Activated CD8-positive, alpha-beta T cell treated with anti-CD3 and anti-CD28 coated beads for 36 hours (primary cell): ENCODE measurements at places on chromosomes 7 and 10. TPM values are rescaled to one million over a fixed set of nuclear protein-coding genes. Genes with fewer than 3 reads are reported as not detected.

The AHR gene
- total RNA-seq = 33.4 TPM

- no peak for DNase-seq
Measured at GRCh38 chr7:158141806-158142518, 445.7 kb downstream of the PTPRN2 start.

DNA sequence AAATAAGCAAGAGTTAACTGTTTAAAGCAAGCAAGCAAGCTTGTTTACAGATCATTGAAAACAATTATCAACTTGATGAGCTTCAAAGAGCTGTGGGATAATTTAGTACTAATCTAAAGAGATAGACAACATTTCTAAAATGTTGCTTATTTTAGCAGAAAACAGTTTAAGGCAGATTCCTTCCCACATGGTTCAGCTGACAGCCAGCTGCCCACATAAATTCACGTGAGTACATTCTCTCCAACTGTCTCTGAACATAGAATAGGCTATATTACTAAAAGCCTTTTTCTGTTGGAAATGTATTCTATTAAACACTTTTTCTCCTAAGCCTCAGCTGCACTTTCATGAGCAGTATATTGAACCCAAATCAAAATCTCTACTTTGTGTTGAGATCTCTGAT is 174.1 kb downstream of the LRRN3 start:
- DNase-seq = no peak

- no peak for DNase-seq
Measured at GRCh38 chr7:154436560-154436959, 384.4 kb downstream of the DPP6 start.

GRCh38 chr10:94383530-94383929 is 18.8 kb upstream of the TBC1D12 start:
- DNase-seq = no peak

DNA sequence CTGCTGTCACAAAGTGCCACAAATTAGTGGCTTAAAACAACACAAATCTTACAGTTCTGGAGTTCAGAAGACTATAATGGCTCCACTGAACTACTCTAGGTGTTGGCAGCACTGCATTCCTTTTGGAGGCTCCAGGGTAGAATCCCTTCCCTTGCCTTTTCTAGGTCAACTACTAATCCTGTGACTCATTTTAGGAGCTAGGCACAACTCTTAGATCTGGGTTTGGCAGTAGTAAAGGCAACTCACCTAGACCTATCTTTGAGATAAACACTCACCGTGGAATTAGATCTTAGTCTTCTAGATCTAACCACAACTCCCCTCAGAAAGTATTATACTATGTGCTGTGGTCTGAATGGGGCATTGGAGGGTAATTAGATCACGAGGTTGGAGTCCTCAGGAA is 60.4 kb downstream of the ANKIB1 start:
- no peak for DNase-seq
